ENCODE measurements at places on chromosomes 16 and 17. TPM values are rescaled to one million over a fixed set of nuclear protein-coding genes. Genes with fewer than 3 reads are reported as not detected.

CDH8 gene
- not detected for total RNA-seq

PRSS8 gene
- total RNA-seq = not detected

LIG3 gene
- total RNA-seq = 52.9 TPM

RAB26 gene
- total RNA-seq = 0.34 TPM

IKZF3 gene
- 55.0 TPM for total RNA-seq

SMPD3 gene
- 0.19 TPM for total RNA-seq

TNFRSF17 gene
- not detected for total RNA-seq

PIRT gene
- total RNA-seq = not detected

ZG16B gene
- 5.7 TPM for total RNA-seq

MT1M gene
- not detected for total RNA-seq

HOXB1 gene
- not detected for total RNA-seq

MYO1C gene
- 46.6 TPM for total RNA-seq

- ATAC-seq = no peak
Measured at GRCh38 chr16:54976651-54977200, 46.1 kb downstream of the IRX5 start.

- ATAC-seq = no peak
Measured at GRCh38 chr17:59791603-59792457, 84.4 kb downstream of the VMP1 start.

GRCh38 chr17:56045872-56046271 lies 107.4 kb upstream of the ANKFN1 start:
- ATAC-seq = no peak

GRCh38 chr16:854808-855410 lies 54.4 kb upstream of the GNG13 start:
- no peak for ATAC-seq

GRCh38 chr16:58862334-58863021 lies 128.4 kb upstream of the GOT2 start:
- no peak for ATAC-seq

GRCh38 chr16:27703545-27703944 lies 153.6 kb downstream of the KATNIP start:
- no peak for ATAC-seq

DNA sequence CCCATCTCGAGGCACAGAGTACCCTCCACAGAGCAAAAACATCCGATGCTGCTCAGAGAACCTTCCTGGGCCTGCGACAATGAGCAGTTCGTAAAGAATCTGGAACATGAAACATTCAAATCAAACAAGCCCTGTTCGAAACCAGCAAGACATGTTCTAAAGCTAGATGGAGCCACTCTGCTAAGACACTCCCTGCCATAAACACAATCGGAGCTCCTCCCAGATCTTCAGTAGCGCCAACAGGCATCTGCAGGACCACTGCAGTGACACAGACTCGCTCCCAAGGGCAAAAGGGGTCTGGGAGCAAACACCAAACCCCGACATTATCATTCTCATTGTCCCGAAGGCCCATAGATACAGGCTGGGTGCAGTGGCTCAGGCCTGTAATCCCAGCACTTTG lies 108.7 kb downstream of the ZFHX3 start:
- ATAC-seq = no peak

GRCh38 chr17:37513711-37514110 lies 24.0 kb downstream of the DUSP14 start:
- no peak for ATAC-seq

DNA sequence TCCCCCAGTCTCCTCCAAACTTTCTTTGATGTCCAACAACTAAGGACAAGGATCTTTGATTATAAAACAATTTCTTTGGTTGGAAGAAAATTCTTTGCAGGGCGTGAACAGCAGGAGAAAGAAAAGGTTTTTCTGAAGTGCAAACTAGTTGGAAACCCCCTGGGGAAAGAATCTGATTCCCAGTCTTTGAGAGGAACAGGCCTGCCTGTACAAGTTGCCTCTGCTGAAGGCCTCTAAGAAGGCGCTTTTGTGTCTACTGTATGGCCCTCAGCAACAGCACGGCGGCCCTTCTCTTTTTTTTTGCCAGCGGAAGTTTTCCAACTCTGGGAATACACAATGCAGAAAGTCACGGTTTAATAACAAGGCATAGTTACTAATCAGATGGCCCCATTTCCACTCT lies 14.0 kb downstream of the RNF43 start:
- no peak for ATAC-seq

GRCh38 chr16:65737831-65738230 lies 616.0 kb upstream of the CDH11 start:
- ATAC-seq = no peak

GRCh38 chr17:13919818-13920217 lies 149.5 kb upstream of the COX10 start:
- no peak for ATAC-seq

DNA sequence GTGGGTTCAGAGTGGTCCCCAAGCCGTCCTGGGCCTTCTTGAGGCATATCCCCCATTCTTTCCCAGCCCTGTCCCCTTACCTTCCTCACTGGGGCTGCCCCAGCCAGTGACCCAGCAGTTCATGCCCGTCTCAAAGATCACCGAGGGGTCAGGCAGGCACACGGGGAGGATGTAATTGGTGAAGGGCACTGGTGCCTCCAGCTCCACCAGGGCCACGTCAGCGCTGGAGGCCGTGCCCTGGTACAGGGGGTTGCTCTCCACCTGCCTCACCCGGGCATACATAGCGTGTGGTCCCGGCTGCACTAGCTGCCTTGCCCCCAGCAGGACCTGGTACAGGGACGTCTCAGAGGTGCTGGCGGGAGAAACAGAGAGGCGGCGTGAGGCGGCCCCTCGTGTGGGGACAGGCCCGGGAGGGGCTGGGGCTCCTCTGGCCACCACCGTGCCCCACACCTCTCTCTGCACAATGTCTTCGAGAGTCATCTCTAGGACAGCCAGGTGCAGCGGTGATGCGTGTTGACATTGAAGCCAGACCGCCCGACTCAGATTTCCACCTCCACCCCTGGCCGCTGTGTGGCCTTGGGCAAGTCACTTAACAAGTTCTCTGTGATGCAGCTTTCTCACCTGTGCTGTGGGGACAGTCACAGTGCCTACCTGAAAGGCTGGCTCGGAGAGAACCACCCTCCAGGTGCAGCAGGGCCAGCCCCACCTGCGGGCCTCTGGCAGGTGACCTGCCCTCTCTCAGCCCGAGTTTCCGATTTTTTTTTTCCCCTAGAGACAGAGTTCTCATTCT lies 5.8 kb downstream of the PRSS27 start:
- no peak for ATAC-seq

GRCh38 chr16:69166221-69166833 lies 20.6 kb upstream of the SNTB2 start:
- ATAC-seq = peak; percentile 93

DNA sequence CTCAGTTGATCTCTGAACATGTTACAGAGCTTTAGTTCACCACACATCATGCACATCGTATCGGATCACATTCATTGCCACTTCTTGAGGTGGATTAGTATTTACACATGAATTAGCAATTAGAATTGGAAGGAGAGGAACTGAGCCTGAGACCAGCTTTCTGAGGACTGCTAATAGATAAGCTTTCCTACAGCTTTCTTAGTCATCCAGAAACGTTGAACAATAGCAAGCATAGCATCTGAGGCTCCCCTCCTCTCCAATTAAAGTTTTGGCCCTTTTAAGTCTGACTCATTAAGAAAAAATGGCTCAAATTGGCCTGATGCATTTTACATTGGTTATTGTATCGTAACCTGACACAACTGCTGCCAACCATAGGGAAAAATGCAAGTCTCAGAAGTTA lies 1130.4 kb downstream of the CDH8 start:
- ATAC-seq = no peak

GRCh38 chr17:80920441-80920840 lies 71.2 kb upstream of the CHMP6 start:
- ATAC-seq = no peak

DNA sequence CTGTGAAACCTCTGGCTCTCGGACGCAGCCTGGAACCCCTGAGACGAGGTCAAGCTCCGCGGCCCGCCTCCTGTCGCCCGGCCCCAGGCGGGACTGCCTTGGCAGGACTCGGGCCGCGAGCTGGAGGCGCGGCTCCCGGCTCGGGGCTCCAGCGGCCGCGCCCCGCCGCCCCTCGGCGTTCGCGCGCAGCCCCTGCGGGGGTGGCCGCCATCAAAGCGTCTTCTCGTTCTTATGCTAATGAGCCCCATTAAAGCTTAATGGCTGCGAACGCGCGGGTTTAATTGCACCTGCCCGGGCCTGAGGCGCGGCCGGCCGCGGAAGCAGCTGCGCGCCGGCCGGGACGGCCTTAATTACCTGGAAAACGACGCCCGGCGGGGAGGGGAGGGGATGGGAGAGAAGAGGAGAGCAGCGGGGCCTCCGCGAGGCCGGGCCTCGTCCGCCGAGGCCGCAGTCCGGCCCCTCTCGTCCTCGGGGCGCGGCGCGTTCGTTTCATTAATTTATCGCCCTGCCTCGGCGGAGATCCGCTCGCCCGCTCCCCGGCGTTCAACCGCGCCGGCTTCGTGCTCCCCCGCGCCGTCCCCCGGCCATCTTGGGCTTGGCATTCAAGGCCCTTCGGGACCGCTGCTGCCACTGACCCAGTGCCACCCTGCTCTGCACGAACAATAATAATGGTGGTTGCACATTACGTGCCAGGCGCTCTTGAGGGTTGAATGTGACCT lies 19.2 kb downstream of the RAI1 start:
- ATAC-seq = no peak

DNA sequence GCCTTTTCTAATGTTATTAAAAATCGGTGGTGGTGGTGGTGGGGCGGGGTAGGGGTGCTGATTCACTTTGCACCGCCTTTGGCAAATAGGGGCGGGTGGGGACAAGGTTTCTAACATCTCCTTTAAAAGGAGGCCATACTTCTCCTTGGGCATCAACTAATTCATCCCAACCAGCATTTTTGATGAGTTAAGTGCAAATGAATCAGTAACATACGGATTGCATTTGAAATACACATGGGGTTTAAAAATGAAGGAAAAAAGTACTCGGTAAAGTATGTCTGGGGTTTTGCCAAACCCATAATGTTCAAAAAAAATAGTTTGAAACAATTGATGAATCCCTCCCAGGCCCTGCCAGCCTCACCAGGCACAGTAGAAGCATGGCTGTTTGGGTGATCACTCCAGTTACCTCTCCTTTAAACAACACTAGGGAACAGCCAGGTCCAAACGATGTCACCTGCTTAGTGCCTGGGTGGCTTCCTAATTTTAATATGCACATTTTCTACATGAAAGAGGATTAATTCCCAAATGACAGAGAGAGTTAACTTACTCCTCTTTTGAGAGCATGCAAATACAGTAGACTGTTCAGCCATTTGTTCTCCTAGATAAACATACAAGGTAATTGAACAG lies 107.2 kb downstream of the ANKFN1 start:
- ATAC-seq = no peak

- peak; percentile 0 for ATAC-seq
Measured at GRCh38 chr17:16215965-16216316, 607 bp upstream of the NCOR1 start.

GRCh38 chr17:74833501-74834377 lies 25.9 kb downstream of the GRIN2C start:
- no peak for ATAC-seq

GRCh38 chr17:79720705-79721292 lies 9.9 kb upstream of the ENPP7 start:
- no peak for ATAC-seq

Measured in activated T-helper 17 cell treated with anti-CD3 and anti-CD28 coated beads, Interleukin-2, amount 50 U/mL, for 72 hours (primary cell).